ENCODE measurements at places on chromosomes 2 and 18.

DNA sequence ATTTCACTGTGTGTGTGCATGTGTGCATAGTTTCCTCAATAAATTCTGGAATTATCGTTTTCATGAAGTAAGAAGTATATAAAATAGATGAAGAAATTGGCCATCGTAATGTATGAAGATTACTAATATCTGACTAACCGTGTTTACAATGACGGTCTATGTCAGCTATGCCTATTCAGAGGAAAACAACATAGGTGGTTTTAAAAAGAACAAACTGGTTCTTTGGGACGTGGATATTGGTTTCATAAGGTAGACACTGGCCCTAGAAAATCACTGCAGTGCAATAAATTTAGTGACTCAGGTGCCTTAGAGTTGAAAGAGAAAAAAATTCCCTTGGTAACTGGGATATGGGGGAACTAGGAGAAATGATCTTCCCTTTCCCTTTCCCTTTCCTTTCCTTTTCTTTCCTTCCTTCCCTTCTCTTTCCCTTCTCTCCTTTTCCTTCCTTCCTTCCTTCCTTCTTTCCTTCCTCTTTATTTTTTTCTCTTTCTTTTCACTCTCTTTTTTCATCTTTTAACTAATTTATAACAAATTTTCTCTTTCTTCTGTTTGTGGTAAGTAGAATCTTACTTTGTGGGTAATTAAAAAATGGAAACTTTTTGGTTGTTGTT lies 36.4 kb downstream of the MAP2 start:
- no peak for DNase-seq

GRCh38 chr2:60070736-60071489 lies 482.5 kb downstream of the BCL11A start:
- no peak for DNase-seq

DNA sequence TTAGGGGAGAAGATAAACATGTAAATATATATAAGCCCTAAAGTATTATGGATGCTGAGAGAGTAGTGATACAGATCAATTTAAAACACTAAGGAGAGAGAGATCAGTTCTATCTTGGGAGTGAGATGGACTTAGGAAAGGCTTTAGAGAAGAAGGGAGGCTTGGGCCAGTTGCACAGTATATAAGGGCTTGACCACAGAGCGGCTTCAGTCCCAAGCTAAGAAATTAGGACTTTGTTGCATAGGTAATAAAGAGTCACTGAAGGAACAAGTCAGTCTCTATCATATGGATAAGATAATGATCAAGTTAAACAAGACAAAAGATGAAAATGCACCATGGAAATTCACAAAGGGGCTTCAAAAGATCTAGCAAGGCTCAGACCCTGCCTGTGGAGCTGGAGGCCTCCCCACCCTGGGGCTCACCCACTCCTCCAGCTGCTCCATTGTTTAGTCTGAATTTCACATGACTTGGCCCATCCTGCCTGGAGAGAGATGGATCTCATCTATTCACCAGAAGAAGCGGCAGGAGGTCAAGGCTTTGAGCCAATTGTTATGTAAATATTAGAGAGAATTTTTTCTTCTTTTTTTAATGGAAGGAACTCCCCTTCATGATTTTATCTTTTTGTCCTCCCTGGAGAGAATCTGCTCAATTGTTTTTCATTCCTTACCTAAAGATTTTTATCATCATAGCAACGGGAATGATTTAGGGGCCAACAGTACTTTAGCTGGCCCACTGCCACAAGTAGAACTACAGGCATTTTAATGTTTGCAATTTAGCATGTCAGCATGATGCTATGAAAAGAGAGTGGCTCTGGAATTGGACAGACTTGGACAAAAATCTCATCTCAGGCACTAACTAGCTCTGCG lies 44.0 kb downstream of the GYPC start:
- peak; percentile 48 for DNase-seq

GRCh38 chr2:11140492-11140891 lies 14.8 kb upstream of the SLC66A3 start:
- DNase-seq = no peak

GRCh38 chr2:119932809-119933208 lies 80.1 kb upstream of the EPB41L5 start:
- DNase-seq = no peak

GRCh38 chr2:200765995-200766660 lies 45.6 kb upstream of the BZW1 start:
- DNase-seq = no peak

GRCh38 chr2:159140070-159140769 lies 146.3 kb downstream of the WDSUB1 start:
- no peak for DNase-seq

- no peak for DNase-seq
These were observed 133.1 kb upstream of the CCDC195 start for GRCh38 chr2:224849264-224849663.

GRCh38 chr2:71746946-71747501 lies 293.7 kb downstream of the DYSF start:
- peak; percentile 23 for DNase-seq

DNA sequence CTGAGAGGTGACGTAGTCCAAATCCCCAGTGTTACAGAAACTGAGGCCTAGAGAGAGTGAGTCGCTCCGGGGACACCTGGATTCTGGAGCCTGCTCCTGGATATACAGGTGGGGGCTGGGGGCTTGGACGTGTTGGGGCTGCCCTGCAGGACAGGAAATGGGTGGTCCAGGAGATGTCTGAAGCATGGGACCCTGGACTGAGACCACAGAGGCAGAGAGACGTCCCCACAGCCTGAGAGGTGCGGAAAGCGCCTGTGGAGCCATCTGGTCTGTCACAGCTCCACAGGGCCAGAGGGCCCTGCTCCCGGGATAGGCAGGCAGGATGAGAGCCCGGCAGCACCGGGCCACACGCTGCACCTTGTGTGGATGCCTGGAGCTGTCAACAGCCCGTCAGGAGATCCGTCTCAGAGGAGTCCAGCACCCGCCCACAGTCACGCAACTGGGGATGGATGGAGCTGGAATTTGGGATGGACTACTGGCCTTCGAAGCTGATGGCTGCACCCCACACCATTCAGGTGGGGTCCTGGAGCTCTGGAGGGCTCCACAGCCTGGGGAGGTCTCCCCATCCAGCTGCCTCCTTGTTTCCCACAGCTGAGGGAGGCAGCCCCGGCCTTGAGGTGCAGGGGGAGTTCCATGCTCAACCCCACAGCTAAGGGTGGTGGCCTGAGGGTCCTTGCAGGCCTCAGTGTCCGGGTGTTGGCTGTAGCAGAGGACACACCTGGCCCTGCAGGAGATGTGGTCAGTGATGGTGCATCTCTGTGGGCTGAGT lies 303.0 kb downstream of the NDUFA10 start:
- no peak for DNase-seq

Measured in fibroblast of the conjunctiva (primary cell).